ENCODE measurements at places on chromosomes 12 and 14.

GRCh38 chr12:84085046-84085445 lies 827.6 kb downstream of the SLC6A15 start:
- no peak for DNase-seq

DNA sequence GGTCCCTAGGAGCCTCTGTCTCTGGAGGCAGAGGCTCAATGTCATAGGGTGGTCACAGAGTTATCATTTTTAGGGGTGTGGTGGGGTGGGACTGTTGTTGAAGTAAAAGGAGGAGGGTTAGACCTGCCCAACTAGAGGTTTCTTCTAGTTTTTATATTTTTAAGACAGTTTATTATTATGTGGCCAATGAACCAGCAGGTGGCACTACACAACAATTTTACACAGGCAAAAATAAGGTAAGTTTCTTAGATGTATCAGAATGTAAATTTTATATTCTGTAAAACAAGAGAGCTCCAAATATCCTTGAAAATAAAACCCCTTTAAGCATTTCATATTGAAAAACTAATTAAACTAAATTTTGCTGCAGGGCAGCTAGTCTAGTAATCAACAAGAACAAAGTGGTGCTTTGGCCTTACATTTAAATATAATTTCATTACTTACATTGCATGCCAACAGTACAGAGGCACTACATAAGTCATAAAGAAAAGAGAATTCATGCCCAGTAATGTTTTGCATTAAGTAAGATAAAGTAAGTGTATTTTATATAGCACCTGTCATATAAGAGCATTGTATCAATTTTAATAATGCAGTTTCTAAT lies 22.2 kb upstream of the OVCH1 start:
- no peak for DNase-seq

- DNase-seq: no peak
Observed at GRCh38 chr14:93496856-93497741, 66.4 kb downstream of the UNC79 start.

- no peak for DNase-seq
Observed at GRCh38 chr12:11457996-11458645, 62.8 kb upstream of the PRB2 start.
